ENCODE measurements at places on chromosomes 2 and 18. TPM values are rescaled to one million over a fixed set of nuclear protein-coding genes. Genes with fewer than 3 reads are reported as not detected.

Gene CPLX4
- not detected for total RNA-seq

Gene PLCD4
- 1.5 TPM for total RNA-seq

Gene OTOS
- total RNA-seq, result not detected

Gene LINC00305
- total RNA-seq, result 1.0 TPM

Gene CXCR1
- 1.7 TPM for total RNA-seq

- DNase-seq, result peak; percentile 3
These were observed 286.2 kb downstream of the ZNF516 start for GRCh38 chr18:76208678-76209306.

- DNase-seq, result no peak
These were observed 12.5 kb upstream of the HNRNPLL start for GRCh38 chr2:38615237-38615636.

- no peak for DNase-seq
These were observed 349.7 kb upstream of the GALNT5 start for GRCh38 chr2:156907806-156908205.

DNA sequence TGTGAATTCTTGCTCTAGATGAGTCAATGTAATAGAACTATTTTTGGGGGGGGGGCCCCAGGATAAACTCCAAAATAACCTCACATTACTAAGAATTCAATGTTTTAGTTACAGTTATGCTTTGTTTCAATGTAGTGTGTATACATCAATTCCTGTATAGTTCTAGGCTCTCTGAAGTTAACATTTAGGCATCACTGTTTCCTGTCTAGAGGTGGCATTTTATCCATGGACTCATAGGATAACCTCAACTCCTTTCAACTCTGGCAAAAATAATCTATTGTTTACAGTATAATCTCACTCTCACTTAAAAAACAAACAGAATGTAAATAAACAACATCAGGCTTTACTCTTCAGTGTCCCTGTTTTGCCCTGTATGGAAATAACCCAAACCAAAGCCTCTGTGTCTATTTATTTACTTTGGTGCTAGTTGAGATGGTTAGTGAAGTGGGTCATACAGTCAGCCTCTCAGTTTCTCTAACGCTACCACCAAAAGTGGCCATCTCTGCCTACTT lies 79.3 kb upstream of the MMADHC start:
- DNase-seq, result no peak

GRCh38 chr2:9780368-9781130 lies 62.7 kb upstream of the TAF1B start:
- no peak for DNase-seq

DNA sequence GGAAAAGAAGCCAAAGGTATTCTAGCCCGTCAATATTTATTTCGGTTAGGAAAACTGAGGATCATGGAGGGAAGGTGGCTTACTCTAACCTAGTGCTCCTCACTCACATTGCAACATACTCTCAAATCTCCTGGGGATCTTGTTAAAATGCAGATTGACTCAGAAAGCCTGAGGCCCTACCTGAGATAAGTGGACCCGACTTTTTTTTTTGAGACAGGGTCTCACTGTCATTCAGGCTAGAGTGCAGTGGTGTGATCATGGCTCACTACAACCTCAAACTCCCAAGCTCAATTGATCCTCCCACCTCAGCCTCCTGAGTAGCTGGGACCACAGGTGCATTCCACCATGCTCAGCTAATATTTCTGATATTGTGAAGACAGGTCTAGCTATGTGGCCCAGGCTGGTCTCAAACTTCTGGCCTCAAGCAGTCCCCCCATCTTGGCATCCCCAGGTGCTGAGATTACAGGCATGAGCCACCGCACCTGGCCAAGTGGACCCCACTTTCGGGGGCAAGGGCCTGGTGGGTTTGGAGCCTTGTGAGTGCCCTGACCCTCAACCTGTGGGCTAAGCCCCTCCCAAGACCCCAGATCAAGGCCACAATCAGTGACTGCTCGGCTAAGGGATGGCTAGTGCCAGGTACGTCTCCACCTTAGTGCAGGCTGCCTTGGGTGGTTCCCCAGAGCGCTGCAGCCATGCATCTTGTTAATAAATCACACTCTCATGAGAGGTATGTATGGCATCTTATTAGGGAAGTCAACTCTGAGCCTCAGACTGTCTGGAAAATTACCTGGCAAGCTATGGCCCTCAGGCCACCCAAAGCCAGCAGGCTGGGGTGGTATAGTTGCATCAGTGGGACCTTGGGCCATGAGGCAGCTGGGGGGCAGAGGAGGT lies 1.1 kb upstream of the NEURL3 start:
- DNase-seq, result no peak

DNA sequence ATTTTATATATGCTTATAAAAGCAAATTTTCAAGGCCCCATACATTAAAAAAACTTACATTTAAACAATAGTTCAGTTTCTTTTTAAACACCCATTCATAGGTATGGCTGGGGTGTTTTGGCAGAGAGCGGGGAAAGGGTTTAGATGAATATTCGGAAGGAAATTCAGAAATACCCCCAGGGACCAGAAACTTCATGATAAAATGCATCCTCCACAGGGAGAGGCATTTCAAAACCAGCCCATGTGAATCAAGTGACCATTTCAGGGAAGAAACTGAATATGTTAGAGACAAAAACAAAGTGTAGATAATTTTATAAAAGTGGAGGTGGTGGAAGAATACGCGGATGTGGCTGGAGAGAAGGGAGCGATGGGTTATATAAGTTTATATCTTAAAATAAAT lies 327.1 kb downstream of the TGIF1 start:
- no peak for DNase-seq

- no peak for DNase-seq
These were observed 1279.0 kb upstream of the LRRTM1 start for GRCh38 chr2:81583311-81584108.

Measured in left lung (tissue), 14 donors.